ENCODE measurements at places on chromosomes 1 and 21.

GRCh38 chr1:93448983-93449804 lies 1.3 kb downstream of the FNBP1L start:
- peak; percentile 63 for DNase-seq

GRCh38 chr1:202197653-202198365 lies 4.2 kb downstream of the LGR6 start:
- no peak for DNase-seq

- no peak for DNase-seq
Measured at GRCh38 chr1:66025188-66025587, 232.5 kb downstream of the PDE4B start.

DNA sequence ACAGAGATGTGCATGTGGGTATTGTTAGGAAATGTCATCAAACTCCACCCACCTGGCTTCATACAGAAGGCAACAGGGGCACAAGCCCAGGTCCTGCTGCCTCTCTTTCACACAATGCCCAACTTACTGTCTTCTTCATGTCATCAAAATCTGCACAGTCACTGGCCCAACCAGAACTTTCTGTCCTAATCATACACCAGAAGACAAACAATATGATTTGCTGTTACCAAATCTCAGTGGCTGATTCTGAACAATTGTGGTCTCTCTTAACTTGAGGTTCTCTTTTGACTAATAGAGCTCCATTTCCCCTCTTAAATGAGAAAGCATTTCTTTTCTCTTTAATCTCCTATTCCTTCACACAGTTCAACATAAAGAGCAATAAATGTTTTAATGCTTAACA lies 7.7 kb downstream of the HSD3B2 start:
- no peak for DNase-seq

DNA sequence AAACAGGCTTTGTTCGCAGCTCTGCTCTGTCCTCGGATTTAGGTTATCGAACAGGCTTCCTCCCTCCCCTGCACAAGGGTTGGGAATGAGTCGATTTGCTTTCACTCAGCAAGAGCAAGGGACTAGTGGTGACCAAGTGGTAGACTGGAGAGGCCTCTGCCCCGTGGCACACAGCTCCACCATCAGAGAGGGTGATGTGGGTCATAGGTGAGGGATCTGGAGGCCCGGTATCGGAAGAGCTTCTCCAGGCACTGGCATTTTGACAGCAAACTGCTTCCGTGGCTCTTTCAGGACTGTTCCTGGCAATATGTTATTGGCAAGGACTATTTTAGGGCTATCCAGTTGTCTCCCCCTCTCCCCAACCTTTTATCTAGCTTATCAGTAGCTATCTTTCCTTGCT lies 3.1 kb upstream of the ELF3 start:
- no peak for DNase-seq

GRCh38 chr1:204649721-204650521 lies 35.6 kb downstream of the LRRN2 start:
- DNase-seq = no peak

- peak; percentile 44 for DNase-seq
Measured at GRCh38 chr1:51518586-51519047, 449 bp downstream of the EPS15 start.

DNA sequence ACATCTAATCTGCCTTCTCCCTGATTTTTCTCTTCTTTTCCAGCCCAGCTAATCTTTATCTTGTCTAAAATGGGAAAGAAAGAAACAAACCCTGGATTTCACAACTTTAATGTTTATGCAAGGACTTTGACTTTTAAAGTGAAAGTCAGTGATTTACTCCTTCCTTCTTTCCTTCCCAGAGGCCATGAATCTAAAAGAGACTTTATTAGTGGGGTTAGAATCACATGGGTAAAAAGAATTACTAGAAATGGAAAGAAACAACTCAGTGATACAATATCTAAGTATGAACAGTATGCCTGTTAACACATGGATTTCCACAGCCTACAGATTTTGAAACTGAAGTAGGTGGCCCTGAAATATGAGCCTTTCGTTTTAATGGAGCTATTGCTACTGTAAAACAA lies 59.8 kb upstream of the KCNK2 start:
- DNase-seq = peak; percentile 87

- no peak for DNase-seq
Measured at GRCh38 chr1:107829036-107829770, 135.8 kb downstream of the VAV3 start.

GRCh38 chr21:42190486-42190863 lies 28.5 kb upstream of the ABCG1 start:
- DNase-seq = no peak

- DNase-seq = no peak
Measured at GRCh38 chr1:8002329-8002910, 23.7 kb downstream of the ERRFI1 start.

GRCh38 chr1:159008744-159009188 lies 941 bp upstream of the IFI16 start:
- DNase-seq = peak; percentile 54

- no peak for DNase-seq
Measured at GRCh38 chr1:25184001-25184762, 48.1 kb downstream of the SYF2 start.

- no peak for DNase-seq
Measured at GRCh38 chr21:31158789-31159581, 120.7 kb upstream of the KRTAP19-8 start.

GRCh38 chr1:18931730-18932129 lies 24.7 kb downstream of the IFFO2 start:
- DNase-seq = no peak

- DNase-seq = no peak
Measured at GRCh38 chr1:176878750-176879536, 285.6 kb downstream of the ASTN1 start.

DNA sequence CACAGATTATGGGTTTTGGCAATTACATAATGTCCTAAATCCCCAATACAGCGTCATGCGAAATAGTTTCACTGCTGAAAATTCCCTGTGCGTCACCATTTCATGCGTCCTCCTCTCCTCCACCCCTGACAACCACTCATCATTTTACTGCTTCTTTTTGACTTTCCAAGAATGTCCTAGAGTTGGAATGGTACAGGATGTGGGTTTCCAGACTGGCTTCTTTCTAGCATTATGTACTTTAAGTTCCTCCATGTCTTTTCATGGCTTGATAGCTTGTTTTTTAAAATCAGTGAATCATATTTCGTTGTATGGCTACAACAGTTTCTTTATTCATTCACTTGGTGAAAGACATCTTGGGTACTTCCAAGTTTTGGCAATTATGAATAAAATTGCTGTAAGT lies 7.4 kb downstream of the NBPF3 start:
- peak; percentile 44 for DNase-seq

DNA sequence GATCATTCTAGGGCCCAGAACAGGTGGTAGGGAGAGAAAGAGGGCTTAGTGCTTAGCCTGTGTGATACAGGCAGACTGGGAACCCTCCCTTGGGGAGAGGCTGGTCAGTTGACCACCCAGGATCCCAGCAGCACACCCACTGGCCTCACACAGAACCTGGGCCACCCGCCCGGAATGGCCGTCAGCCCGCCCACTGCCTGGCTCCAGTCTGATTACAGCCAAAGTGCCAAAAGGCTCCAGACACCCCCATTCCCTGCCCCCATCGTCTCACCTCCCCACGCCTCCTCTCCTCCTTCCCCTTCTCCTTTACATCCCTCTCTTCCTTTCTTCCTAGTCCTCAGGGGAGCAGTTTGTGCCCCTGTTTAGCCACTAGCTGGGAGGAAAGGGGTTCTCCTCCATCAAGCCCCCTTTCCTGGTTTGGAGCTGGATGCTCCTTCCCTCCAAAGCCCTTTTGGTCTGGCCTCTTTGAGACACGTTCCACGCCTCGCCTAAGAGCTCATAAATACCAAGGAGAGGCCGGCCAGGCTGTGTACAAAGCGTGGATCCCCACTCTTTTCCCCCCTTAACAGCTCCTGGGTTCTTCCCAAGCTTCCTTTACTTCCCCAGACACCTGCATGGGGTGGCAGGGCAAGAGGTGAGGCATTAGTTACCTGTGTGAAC lies 4.6 kb upstream of the WNT2B start:
- no peak for DNase-seq

GRCh38 chr1:17624611-17625233 lies 85.2 kb downstream of the ARHGEF10L start:
- peak; percentile 81 for DNase-seq

- no peak for DNase-seq
Measured at GRCh38 chr1:230109895-230110667, 43.0 kb downstream of the GALNT2 start.

DNA sequence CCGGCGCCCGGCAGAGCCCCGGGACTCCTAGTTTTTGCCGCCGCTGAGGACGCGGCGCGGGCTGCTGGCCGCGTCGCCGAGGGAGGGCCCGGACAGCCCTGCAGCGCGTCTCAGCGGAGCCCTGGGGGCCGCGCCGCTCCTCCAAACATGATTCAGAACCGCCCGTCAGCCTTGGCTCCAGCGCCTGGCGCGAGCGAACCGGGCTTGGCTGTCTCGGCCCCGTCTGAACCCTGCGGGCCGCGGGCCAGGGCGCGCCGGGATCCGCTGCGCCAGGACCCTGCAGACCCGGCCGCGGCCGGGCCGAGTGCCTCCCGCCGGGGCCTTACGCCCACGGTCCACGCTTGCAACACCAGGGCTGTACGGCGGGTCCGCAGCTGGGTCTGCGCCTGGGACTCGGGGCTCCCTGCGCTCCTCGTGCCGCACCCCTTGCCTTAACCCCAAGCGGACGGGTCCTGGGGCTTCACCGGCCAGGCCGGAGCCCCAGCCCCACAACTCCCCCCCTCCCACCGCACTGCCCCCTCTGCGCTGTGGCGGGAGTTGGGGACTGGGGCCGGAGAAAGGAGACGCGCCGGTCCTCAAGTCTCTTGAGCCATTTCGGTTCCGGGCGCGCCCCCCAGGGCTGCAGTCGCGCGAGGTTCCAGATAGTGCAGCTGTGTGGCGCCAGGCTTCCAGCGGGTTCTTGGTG lies 48.4 kb upstream of the CD34 start:
- DNase-seq = peak; percentile 54

DNA sequence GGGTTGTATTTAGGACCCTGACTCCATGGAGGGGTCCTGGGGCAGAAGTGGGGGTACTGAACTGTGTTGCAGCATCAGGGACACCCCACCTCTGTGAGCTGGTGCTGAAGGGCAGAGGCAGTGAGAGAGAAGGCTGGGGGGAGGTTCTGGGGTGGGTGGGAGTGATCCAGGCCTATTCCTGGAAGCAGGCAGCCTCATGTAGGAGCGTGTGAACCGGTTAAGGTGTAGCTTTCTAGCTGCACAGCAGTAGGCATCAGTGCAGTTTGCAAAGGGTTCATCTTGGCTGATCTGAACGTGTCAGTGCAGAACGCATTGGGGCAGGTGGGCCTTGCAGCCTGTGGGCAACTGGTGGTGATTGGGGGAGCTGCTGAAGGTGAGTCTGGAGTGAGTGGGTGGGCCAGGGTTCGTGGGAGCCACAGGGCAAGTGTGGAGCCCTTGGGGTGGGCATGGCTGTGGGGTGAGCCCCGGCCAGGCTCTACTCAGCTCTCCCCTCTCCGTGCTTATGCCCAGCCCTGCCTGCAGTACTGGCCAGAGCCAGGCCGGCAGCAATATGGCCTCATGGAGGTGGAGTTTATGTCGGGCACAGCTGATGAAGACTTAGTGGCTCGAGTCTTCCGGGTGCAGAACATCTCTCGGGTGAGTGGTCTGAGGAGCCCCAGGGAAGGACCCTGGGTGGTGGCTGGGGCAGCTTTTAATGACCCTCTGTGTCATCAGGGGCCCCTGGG lies 86.7 kb downstream of the PTPRU start:
- DNase-seq = no peak

GRCh38 chr1:228972576-228972975 lies 237.3 kb downstream of the RHOU start:
- no peak for DNase-seq

DNA sequence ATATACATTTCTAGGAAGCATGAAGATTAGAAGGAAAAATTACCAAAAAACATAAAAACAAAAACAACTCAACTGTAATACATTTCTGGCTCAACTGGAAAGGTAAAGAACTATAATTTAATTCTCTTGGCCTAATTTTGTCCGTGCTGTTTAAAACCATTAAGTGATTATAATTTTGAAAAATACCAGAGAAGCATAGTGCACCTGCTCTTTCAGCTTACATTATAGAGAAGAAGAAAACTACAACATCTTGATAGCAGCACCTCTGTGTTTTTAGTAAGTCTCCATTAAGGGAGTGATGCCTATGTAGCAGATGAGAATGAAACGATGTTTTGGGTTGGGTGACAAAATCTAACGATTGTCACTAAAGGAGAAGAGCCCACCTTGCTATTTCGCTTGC lies 19.3 kb upstream of the MAN1A2 start:
- no peak for DNase-seq

GRCh38 chr1:110750562-110750961 lies 75.8 kb upstream of the KCNA3 start:
- DNase-seq = no peak

DNA sequence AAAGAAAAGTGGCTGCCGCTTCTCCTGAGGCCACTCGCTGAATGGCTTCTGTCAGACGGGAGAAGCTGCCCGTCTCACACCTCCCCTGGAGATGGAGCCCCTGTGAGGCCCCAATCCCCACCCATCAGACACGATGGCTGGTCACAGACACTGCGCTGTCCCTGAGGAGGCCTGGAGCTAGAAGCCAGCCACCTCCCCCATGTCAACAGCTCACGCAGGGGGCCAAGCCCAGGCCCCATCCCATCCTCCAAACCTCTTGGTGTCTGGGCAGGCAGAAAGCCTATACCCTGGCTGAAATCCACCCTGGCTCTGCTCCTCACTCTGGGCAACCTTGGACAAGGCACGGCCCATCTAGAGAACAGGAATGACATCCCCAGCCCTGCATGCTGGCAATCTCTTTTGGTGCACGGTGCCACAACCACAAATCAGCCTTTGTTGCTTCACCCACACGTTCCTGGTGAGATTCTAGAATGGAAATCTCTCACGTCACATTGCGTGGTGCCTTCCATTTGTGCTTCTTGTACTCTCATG lies 273.9 kb upstream of the VAMP3 start:
- no peak for DNase-seq

- no peak for DNase-seq
Measured at GRCh38 chr1:17355898-17356297, 16.1 kb upstream of the PADI6 start.

GRCh38 chr1:230761443-230762167 lies 14.4 kb downstream of the CAPN9 start:
- DNase-seq = no peak

- no peak for DNase-seq
Measured at GRCh38 chr21:14617871-14618270, 71.8 kb upstream of the SAMSN1 start.

DNA sequence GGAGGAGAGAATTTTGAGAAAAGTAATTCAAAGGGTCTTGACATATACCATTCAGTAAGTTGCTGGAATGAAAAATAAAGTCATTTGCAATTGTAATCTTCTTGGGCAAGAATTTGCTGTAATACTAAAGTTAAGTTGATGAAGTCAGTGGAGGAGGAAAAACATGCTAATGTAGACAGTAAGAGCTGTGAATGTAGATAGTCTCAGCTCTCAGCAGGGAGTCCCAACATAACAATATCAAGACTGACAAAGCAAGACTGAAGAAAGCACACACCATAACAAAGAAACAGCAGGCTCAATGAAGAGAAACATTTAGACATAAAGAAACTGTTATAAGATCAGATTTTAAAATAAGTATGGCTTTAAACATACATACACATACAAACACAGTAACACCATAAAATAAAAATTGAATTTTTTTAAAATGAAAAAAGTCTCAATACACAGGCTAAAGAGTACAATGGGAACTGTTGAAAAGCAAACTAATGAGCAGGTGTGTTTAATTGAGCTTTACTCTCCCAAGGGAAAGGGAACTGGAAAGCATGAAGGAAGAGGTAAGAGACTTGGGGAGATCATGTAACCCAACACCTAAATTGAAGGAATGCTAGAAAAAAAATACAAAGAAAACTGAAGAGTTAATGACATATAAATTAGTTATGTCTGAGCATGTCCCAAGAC lies 336.3 kb upstream of the NCAM2 start:
- no peak for DNase-seq
